Smooth muscle cell of the brain vasculature (primary cell): ENCODE measurements at places on chromosomes 4 and X.

DNA sequence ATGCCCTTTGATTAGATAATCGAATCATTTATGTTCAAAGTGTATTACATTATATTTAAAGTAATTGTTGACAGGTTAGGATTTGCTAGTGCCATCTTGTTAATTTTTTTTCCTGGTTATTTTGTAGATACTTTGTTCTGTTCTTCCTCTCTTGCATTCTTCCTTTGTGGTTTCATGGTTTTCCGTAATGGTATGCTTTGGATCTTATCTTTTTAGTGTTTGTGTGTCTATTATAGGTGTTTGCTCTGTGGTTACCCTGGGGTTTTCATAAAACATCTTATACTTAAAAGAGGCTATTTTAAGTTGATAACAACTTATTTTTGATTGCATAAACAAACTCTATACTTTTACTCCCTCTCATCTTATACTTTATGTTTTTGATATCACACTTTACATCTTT, 108.2 kb upstream of the SRD5A3 start:
- DNase-seq: no peak

DNA sequence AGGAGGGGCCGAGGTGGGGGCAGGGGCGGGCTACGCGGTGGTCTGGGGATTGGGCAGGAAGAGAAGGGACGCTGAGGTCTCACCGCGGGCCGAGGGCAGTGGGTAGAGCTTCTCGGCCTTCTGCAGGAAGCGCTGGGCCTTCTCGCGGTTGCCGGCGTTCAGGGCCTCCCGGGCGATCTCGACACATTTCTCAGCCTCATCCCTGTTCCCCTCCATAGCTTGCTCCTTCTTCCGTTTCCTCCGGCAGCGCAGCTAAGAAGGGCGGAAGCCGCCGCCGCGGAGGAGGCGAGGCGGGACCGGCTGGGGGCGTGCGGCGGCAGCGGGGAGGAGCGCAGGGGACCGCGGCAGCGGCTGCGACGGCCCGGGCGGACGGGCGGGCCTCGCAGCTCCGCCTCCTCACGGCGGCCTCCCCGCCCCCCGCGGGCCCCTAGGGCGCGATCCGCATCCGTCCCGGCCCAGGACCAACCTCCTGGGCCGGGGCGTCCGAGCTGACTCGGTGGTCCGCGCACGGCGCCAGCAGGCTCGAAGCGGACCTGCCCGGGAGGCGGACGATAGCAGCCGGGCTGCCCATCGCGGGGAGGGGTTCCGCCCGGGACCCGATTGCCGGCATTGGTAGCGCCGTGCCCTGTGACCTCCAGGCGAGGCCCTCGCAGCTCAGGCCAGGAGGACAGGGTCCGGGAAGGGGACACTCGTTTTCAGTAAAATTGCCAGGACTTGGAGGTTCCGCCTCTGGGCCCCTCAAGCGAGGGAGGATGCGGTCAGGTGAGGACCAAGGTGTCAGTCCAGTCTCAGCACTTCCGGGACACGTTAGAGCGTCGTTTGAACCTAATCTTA, at the start of gene DNAJB14:
DNAJB14 (minus strand) TSS at position 263 of the 834 bp plus-strand sequence; CDS start at position 216, 47 bp downstream.
- no peak for DNase-seq

DNA sequence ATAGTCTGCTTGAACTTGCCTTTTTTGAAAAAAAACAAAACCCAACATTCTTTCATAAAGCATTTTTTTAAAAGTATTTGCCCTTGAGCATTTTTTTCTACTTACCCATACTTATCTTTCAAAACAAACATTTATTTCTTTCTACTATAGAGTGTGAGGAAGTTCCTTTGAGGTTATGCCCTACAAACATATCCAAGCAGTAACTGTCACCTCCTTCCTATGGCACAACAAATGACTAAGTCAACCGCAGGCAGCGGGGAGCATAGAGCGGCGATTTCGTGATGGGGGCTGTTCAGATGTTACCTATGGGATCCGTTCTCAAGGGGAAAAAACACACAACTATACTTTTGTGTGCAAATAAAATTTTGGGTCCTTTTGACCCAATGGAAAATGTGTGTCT, 19.4 kb downstream of the SPRY1 start:
- no peak for DNase-seq

DNA sequence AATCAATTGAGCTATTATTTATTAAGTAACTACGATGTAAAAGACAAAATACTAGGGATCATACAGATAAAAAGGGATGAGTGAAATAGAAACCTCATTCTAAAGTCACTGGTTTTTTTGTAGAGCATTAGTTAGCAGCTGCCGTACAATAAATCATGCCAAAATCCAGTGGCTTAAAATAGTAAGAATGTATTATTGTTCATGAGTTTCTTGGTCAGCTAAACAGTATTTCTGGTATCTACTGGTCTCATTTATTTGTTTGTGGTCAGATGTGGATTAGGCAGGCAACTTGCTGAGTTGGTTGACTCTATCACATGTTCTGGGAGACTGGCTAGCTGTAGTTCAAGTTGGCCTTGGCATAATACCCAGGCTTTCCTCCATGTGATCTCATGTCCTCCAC, 667.3 kb downstream of the GALNTL6 start:
- no peak for DNase-seq

GRCh38 chr4:175716961-175717360, 95.1 kb downstream of the GPM6A start:
- no peak for DNase-seq

DNA sequence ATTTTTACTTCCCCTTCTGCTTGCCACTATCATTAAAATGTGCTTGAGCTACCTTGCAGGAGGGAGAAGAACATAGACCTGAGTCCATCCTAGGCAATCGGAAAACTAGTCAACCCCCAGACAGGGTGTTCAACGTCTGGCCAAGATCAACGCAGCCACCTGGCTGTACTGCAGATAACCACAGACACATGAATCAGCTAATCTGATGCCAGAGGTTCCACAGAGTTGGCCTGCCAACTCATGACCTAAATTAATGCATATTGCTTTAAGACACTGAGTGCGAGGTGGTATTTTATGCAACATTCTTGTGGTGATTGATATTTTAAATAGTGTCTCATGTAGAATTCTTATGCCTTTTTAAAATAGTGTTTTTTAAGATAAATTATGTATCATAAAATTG, 1283.8 kb upstream of the PABPC4L start:
- no peak for DNase-seq

DNA sequence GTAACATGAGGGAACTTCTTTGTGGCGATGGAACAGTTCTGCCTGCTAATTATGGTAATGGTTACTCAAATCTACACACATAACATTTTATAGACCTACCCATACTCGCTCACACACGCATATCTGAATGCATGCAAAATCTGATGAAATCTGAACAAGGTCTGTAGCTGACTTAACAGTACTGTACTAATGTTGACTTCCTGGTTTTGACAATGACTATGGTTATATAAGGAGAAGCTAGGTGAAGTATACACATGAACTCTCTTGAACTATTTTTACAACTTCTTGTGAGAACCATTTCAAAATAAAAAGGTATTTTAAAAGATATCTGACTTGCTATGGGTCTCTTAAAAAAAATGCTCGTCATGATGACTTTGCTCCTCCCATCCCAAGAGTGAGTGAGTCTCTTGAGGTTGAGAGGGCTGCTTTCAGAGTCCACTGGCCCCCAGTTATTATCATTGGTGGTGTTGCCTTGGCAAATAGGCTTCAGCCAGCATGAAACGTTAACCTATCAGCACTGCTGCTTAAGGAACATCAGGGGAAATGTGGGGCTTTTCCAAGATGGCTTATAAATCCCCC, 99.8 kb downstream of the MTMR1 start:
- no peak for DNase-seq

GRCh38 chr4:139534287-139534950, 21.6 kb downstream of the SETD7 start:
- no peak for DNase-seq

GRCh38 chr4:79178760-79179159, 147.1 kb downstream of the NAA11 start:
- no peak for DNase-seq

DNA sequence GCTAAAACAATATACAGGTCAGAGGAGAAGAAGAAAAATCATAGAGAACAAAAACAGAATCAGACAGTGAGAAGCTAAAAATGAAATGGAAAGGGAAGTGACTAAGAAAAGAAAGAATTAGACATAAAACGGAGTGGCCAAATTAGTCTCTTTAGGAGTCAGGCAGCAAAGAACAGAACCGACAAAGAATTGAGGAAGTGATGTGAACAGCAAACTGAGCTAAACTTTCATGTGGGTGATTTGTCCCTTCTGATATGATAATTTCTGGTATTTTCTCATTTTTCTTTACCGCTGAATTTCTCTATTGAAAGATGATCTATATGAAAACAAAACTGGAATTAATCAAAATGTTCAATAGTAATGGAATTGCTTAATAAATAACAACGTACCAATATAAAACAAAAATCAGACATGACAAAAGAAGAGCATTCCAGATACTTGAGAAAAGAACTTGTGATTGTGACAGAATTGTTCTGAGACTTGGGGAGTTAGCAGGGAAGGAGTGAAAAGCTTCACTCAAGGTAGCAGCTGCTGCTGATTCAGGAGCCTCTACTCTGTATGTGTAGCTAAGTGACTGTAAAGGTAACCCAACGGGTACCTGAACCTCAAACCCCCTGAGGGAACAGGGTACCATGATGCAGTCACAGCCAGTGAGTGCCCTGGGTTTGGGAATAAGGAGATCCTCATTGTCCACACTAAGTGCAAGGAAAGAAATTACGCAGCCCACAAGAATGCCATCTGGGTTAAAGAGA, 8.8 kb downstream of the TAPT1 start:
- no peak for DNase-seq

DNA sequence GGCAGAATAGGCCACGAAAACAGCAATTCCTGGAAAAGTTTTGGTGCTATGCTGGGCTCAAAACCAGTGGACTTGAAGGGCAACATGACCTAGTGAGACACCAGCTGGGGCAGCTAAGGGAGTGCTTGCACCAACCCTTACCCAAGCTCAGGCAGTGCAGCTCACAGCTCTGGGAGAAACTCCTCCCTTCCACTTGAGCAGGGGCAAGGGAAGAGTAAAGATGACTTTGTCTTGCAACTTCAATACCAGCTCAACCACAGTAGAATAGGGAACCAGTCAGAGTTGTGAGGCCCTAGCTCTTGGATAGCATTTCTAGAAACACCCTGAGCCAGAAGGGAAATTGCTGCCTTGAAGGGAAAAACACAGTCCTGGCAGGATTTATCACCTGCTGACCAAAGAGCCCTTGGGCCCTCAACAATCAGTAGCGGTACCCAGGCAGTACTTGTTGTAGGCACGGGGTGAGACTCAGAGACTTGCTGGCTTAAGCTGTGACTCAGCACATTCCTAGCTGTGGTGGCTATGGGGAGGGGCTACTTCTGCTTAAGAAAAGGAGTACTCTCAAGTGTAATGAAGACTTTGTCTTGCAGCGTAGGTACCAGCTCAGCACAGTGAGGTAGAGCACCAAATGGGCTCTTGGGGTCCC, 19.7 kb upstream of the ABCG2 start:
- no peak for DNase-seq

- no peak for DNase-seq
These were observed 25.3 kb upstream of the GPC3 start for GRCh38 chrX:134010690-134011089.
